Breast epithelium (tissue), 4 donors: ENCODE measurements at places on chromosomes 3 and 15.

- H3K36me3 ChIP-seq = no peaks in the 10 kb centered on the region
- no peaks in the 10 kb centered on the region for H3K4me1 ChIP-seq
- DNase-seq = no peak
- H3K27me3 ChIP-seq = no peaks in the 10 kb centered on the region
- no peak overlapping the region for H3K4me3 ChIP-seq
These were observed 1.9 kb downstream of the AQP9 start for GRCh38 chr15:58139989-58140522.

DNA sequence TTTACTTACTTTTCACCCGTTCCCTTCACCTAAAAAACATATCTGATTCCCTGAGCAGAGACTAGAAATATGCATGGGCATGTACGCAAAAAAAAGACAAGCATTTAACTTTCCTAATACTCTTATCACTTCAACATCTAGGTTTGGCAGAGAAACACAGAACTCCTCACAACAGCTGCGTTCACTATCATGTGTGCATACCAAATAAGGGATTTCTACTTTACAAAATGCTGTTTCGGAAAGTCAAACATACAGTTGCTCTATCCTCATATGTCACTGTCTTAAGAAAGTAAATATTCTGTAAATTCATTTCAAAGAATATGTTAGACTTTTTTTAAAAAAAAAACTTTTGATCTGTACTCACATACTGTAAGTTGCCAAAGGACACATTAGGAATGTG, 65.1 kb upstream of the CBLB start:
- H3K27me3 ChIP-seq = no peaks in the 10 kb centered on the region
- no peak overlapping the region for H3K27ac ChIP-seq
- no peaks in the 10 kb centered on the region for H3K36me3 ChIP-seq
- H3K4me1 ChIP-seq = no peaks in the 10 kb centered on the region
- DNase-seq = no peak

DNA sequence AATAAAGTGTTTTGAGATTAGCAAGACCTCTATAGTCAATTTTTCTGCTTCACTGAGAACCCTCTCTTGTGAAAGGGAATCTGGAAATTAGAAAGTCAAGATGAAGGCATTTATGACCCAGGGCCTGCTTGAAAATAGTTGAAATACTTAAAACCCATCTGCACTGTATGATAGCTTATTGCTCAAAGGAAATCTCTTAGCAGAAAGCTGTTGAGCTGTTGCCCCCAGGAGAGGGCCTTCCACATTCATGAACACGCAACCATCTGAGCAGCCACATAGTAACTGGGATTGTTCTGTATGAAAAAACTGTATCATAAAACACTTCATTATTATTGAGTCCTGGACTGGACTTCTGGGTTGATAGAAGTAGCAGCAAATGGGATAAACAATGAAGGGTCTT, 106.4 kb upstream of the PTX3 start:
- H3K36me3 ChIP-seq = no peaks in the 10 kb centered on the region
- no peak for DNase-seq
- no peaks in the 10 kb centered on the region for H3K4me1 ChIP-seq
- no peaks in the 10 kb centered on the region for H3K27me3 ChIP-seq

- H3K27me3 ChIP-seq = no peaks in the 10 kb centered on the region
- H3K4me3 ChIP-seq = peak overlapping the region; percentile 66
- H3K36me3 ChIP-seq = no peaks in the 10 kb centered on the region
- peak; percentile 47 for DNase-seq
These were observed 945 bp downstream of the VIPR1 start for GRCh38 chr3:42503251-42503924.

- no peak overlapping the region for H3K4me3 ChIP-seq
- H3K36me3 ChIP-seq = no peaks in the 10 kb centered on the region
- peak overlapping the region; percentile 12 for H3K27ac ChIP-seq
- DNase-seq = no peak
- H3K4me1 ChIP-seq = no peaks in the 10 kb centered on the region
These were observed 37.4 kb downstream of the EBLN2 start for GRCh38 chr3:73098873-73099272.

DNA sequence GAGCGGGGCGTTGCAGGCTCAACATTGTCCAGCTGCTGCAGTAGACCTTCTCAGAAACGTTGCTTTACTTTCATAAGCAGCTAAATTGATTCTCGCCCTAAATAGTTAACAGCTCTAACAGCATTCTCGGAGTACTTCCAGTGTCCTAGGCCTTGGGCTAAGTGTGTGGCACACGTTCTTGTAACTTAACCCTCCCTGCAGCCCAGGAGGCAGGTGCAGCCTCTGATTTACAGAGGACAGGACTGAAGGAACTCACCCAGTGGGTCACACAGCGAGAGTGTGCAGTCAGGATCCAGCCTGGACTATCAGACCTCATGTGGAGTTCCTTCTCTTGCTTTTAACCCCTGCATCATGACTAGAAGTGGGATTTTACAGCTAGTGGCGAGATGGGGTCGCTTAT, 312.8 kb upstream of the C2CD4B start:
- H3K27ac ChIP-seq = no peak overlapping the region
- no peak overlapping the region for H3K4me3 ChIP-seq
- no peaks in the 10 kb centered on the region for H3K4me1 ChIP-seq
- H3K27me3 ChIP-seq = no peaks in the 10 kb centered on the region
- DNase-seq = no peak
- H3K36me3 ChIP-seq = no peaks in the 10 kb centered on the region

DNA sequence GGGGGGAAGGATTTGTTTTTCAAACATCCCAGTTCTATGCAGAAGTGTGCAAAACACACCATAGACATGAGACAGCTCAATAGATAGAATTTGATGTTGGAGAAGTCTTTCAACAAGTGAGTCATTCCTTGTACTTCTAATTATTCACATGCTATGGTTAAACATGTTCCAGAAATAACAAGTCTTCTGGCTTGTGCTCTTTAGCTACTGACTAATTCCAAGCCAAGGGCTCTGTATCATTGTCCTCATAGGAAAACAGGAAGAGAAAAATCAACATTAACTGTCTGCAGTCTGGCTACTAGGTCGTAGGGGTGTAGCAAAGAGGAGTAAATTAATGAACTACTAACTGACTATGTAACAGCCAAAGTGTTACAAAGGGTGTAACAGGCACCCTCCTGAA, 25.8 kb downstream of the LDHAL6B start:
- H3K4me3 ChIP-seq = no peak overlapping the region
- H3K27me3 ChIP-seq = no peaks in the 10 kb centered on the region
- H3K27ac ChIP-seq = peak overlapping the region; percentile 56
- no peaks in the 10 kb centered on the region for H3K4me1 ChIP-seq
- no peak for DNase-seq

- H3K36me3 ChIP-seq = no peaks in the 10 kb centered on the region
- no peaks in the 10 kb centered on the region for H3K27me3 ChIP-seq
- H3K27ac ChIP-seq = no peak overlapping the region
- no peaks in the 10 kb centered on the region for H3K4me1 ChIP-seq
- DNase-seq = no peak
These were observed 9.1 kb upstream of the RASGRF1 start for GRCh38 chr15:79099692-79100091.

DNA sequence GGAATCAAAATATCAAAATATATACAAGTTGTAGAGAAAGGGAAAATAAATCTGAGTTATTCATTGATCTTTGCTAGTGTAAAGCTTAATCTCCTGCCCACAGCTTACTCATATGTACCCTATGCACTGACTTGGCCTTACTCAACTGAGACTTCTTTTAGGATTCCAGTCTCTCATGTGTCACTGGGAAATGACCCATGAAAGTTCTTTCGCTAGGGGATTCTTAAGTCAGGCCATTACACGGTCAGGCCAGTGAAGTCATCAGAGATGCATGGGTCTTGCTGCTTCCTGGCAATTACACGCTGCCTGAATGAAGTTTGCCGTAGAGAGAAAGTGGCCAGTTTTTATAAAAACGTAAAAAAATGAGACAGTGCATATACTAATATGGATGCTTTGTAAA, 20.7 kb upstream of the LPP start:
- H3K4me3 ChIP-seq = no peak overlapping the region
- no peaks in the 10 kb centered on the region for H3K4me1 ChIP-seq
- no peak overlapping the region for H3K27ac ChIP-seq
- H3K27me3 ChIP-seq = no peaks in the 10 kb centered on the region
- no peak for DNase-seq
- no peaks in the 10 kb centered on the region for H3K36me3 ChIP-seq

GRCh38 chr3:177096615-177097014, 100.7 kb downstream of the TBL1XR1 start:
- H3K4me1 ChIP-seq = no peaks in the 10 kb centered on the region
- no peak overlapping the region for H3K27ac ChIP-seq
- no peak for DNase-seq
- H3K36me3 ChIP-seq = no peaks in the 10 kb centered on the region

DNA sequence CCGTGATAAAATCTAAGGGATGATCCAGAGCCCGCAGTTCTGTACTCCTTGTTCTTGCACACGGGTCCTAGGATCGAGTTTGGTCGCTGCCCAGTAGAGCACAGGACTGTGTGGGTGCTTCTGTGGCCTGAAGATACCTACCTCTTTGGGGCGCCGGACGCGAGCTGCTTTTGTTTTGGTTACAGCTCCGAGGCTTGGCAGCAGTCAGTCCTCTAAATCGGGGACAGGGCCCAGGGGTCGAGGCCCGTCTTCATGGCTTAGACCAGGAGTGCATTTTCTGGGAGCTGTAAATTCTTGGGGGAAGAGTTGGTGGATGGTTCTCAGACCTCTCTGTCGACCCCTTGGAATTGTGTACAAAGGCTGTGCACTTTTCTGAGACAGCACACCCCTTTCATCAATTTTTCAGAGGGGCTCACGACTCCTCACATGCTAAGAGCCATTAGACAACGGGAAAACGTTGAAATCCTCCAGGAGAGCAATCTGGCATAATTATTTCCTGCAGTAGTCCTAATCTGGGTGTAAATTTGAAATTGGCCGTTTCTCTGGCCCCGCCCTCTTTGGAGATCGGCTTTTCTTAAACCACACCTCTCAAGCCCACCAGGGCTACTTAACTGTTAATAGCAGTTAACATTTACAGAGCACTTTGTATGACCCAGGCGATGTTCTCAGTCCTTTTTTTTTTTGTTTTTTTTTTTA, 928 bp downstream of the CEP97 start:
- peak overlapping the region; percentile 83 for H3K4me3 ChIP-seq
- H3K27me3 ChIP-seq = no peaks in the 10 kb centered on the region
- no peaks in the 10 kb centered on the region for H3K36me3 ChIP-seq
- H3K27ac ChIP-seq = peak overlapping the region; percentile 86

DNA sequence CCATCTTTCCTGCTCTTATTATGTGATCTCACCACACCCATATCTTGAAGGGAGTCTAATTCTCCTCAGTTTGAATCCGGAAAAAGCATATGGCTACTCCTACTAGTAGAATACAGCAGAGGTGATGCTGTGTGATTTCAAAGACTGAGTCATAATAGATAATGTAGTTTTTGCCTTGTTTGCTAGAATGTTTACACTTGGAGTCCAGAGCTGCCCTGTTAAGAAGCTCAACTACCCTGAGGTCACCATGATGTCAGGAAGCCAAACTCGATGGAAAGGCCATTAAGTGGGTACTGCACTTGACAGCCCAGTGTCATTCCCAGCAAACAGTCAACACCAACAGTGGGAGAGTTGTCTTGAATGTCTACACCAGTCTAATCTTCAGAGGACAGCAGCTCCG, 56.9 kb downstream of the CD200R1L start:
- H3K4me1 ChIP-seq = no peaks in the 10 kb centered on the region
- DNase-seq = no peak
- H3K27ac ChIP-seq = no peak overlapping the region
- no peaks in the 10 kb centered on the region for H3K27me3 ChIP-seq
- H3K36me3 ChIP-seq = no peaks in the 10 kb centered on the region

GRCh38 chr15:67082007-67082536, 16.7 kb downstream of the SMAD3 start:
- DNase-seq = no peak
- no peak overlapping the region for H3K27ac ChIP-seq
- H3K36me3 ChIP-seq = no peaks in the 10 kb centered on the region
- H3K27me3 ChIP-seq = no peaks in the 10 kb centered on the region
- H3K4me3 ChIP-seq = no peak overlapping the region

GRCh38 chr15:27601239-27601960, 497.7 kb downstream of the OCA2 start:
- H3K27me3 ChIP-seq = no peaks in the 10 kb centered on the region
- no peak overlapping the region for H3K4me3 ChIP-seq
- H3K36me3 ChIP-seq = no peaks in the 10 kb centered on the region

GRCh38 chr15:90449206-90449735, 61.2 kb downstream of the IQGAP1 start:
- DNase-seq = no peak
- H3K4me1 ChIP-seq = no peaks in the 10 kb centered on the region
- H3K4me3 ChIP-seq = no peak overlapping the region
- no peaks in the 10 kb centered on the region for H3K27me3 ChIP-seq
- peaks cover 4% of the 10 kb centered on the region for H3K36me3 ChIP-seq

DNA sequence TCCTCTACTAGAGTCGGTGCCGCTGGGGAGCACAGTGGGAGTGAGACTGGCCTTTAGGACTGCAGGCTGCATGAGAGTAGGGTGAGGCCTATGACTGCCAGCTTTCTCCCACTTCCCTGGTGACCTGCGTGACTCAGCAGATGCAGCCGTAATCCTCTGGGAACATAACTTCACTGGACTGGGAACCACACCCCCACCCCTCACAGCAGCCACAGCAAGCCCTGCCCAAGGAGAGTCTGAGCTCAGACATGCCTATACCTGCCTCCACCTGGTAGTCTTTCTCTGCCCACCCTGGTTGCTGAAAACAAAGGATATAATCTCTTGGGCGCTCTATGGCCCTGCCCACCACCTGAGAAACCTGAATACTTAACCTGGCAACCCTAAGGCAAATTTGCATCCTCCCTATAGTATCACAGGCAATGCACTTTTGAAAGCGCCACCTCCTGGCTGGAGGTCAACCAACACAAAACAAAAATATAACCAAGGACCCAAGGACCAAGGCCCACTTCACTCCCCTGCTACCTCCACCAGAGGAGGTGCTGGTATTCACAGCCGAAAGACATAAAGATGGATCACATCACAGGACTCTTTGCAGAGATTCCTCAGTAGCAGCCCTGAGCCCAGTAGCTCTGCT, 308.9 kb downstream of the CTNNB1 start:
- no peaks in the 10 kb centered on the region for H3K36me3 ChIP-seq
- H3K27me3 ChIP-seq = no peaks in the 10 kb centered on the region
- H3K27ac ChIP-seq = no peak overlapping the region
- H3K4me3 ChIP-seq = no peak overlapping the region
- DNase-seq = no peak

DNA sequence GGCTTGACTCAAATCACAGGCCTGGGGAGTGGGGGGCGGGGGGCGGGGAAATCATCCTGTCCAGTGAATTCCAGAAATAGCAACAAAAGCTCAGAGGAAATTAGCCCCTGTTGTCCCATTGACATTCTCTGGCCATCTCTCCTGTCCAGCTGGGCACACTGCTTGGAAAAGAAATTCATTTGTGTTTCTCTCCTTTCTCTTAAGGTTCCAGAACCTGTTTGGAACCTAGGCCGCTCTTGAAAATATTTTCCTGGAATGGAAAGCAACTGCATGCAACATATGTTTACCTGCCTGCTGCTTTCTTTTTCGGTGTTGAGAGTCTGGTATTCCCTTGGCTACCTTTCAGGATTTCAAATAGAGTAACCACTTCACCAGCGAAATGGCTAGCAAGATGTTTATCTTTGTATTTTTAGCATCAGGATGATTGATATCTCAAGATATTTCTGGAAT, 169.0 kb downstream of the GHSR start:
- no peaks in the 10 kb centered on the region for H3K4me1 ChIP-seq
- no peak overlapping the region for H3K4me3 ChIP-seq
- DNase-seq = no peak
- peak overlapping the region; percentile 57 for H3K27ac ChIP-seq
- no peaks in the 10 kb centered on the region for H3K36me3 ChIP-seq
- no peaks in the 10 kb centered on the region for H3K27me3 ChIP-seq

- H3K36me3 ChIP-seq = no peaks in the 10 kb centered on the region
- no peak overlapping the region for H3K27ac ChIP-seq
- no peak overlapping the region for H3K4me3 ChIP-seq
- DNase-seq = peak; percentile 34
- H3K27me3 ChIP-seq = no peaks in the 10 kb centered on the region
These were observed 47.6 kb upstream of the TRPM1 start for GRCh38 chr15:31149088-31149505.
